ENCODE measurements at places on chromosomes 12 and 14.

GRCh38 chr14:102532204-102532658 is 22.7 kb upstream of the ANKRD9 start:
- DNase-seq: no peak

GRCh38 chr14:76337635-76338545 is 38.0 kb upstream of the ESRRB start:
- no peak for DNase-seq

DNA sequence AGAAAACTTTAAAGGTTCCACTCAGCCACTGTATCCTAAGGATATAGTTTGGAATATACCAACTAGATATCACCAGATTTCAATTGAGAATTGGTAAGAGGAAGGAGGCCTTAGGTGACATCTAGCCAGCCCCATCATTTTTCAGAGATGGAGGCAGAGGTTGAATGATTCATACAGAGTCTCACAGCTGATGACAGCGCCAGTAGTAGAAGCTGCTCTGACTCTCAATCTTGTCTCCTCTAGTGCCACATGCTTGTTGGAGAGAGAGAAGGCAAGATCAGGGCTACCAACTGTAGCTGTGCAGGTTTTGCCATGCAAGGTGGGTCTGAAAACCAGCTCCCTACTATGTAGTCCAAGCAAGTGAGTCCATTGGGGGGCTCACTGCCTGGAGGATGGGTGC is 6.1 kb downstream of the FRMD6 start:
- no peak for DNase-seq

DNA sequence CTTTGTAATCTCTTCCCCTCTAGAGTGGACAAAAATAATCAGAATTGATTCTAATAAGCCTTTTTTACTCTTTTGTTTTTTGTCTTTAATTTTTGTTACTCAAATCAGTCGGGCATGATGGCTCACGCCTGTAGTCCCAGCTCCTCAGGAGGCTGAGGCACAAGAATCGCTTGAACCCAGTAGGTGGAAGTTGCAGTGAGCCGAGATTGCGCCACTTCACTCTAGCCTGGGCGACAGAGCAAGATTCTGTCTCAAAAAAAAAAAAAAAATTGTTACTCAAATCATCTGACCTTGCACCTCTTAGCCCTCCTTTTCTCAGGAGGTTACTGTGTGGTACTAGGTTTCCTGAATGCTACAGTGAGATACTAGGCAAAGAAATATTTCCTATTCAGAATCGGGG is 280.6 kb downstream of the PDZRN4 start:
- DNase-seq: no peak

DNA sequence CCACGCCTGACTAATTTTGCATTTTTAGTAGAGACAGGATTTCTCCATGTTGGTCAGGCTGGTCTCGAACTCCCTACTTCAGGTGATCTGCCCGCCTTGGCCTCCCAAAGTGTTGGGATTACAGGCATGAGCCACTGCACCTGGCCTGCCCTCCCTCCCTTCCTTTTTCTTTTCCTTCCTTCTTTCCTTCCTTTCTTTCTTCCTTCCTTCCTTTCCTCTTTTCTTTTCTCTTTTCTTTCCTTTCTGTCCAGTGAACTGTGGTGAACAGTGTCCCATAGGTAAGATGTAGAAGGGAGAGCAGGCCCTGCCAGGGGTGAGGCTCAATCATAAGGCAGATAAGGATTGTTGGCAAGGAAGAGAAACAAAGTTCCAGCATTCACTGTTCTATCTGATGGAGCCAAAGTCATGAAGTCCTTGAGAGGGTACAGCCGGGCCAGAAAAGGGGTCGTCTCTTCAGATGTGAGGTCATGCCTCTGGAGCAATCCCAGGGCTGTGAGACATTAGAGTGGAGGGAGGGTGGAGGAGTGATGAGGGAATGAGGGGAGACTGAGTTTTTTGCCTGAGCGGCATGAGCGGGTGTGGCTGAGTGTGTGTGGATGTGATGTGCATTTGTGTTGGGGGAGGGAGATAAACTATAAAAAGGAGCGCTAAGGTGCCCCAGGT is 4.2 kb upstream of the MLF2 start:
- no peak for DNase-seq

- no peak for DNase-seq
These were observed 280.5 kb downstream of the DPF3 start for GRCh38 chr14:72613231-72613974.

DNA sequence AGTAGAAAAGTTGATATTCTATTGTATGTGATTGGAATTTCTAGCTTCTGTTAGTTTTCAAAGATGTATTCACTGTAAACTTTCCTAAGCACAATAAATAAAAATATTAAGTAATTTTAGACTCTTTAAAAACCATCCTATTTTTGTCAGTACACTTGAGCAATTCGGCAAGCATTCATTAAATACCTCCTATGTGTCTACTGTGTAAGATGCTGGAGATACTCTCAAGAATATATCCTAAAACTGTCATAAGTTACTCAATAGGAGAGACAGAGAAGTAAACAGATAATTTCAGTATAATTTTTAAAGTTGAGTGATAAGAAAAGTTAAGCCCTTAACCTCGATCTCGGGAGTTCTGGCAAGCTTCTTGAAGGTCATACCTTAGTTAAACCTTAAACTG is 46.1 kb downstream of the FANCM start:
- DNase-seq: no peak

- no peak for DNase-seq
These were observed 169.9 kb downstream of the PRKD1 start for GRCh38 chr14:29757711-29758233.

DNA sequence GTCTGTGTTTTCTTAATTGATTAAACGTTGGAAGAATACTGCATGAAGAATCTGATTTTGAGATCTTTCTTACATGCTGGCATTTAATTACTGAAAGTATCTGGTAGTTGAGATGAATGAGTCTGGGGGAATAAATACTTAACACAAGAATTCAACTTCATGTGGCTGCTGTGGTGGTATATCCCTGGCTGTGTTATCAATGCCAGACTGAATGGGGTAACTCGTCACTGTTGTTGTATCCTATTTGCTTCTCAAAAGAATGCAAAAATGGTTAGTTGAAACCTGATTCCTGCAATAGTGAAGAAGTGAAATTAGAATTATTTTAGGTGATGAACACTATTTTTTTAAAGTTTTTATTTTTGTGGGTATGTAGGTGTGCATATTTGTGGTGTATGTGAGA is 72.5 kb downstream of the HMGA2 start:
- no peak for DNase-seq

- no peak for DNase-seq
These were observed 226.1 kb upstream of the RTL1 start for GRCh38 chr14:101129521-101130167.

GRCh38 chr14:52741865-52742264 is 11.9 kb downstream of the STYX start:
- DNase-seq: no peak

All from NCI-H2081 treated with DMSO at 0.1 percent for 48 hours (cell line).